ENCODE measurements at places on chromosomes 2 and 18. TPM values are rescaled to one million over a fixed set of nuclear protein-coding genes. Genes with fewer than 3 reads are reported as not detected.

Gene GPC1
- 5.5 TPM for total RNA-seq

Gene PRKAG3
- total RNA-seq: not detected

Gene KATNAL2
- total RNA-seq: not detected

Gene GPR155
- total RNA-seq: 0.15 TPM

Gene LCT
- total RNA-seq: not detected

Gene UGT1A4
- total RNA-seq: not detected

Gene SPP2
- total RNA-seq: not detected

Gene AQP4
- 0.20 TPM for total RNA-seq

Gene POTEF
- 1.9 TPM for total RNA-seq

Gene GALNT1
- total RNA-seq: 101 TPM

Gene AQP12B
- not detected for total RNA-seq

Gene POTEI
- total RNA-seq: 0.48 TPM
